Kidney epithelial cell (primary cell): ENCODE measurements at places on chromosomes 2 and 18. TPM values are rescaled to one million over a fixed set of nuclear protein-coding genes. Genes with fewer than 3 reads are reported as not detected.
A peak's percentile ranks its signal among the peaks of the same experiment; 100 is the strongest.

The CYP20A1 gene
- 24.9 and 28.2 TPM in 2 replicates for total RNA-seq

The NTSR2 gene
- not detected in 2 replicates for total RNA-seq

The IL36A gene
- not detected in 2 replicates for total RNA-seq

The CDK5R2 gene
- 0.14 and 0.21 TPM in 2 replicates for total RNA-seq

The SLC5A7 gene
- not detected in 2 replicates for total RNA-seq

The WNT6 gene
- 1.2 and 1.6 TPM in 2 replicates for total RNA-seq

The KIF3C gene
- 58.3 and 75.9 TPM in 2 replicates for total RNA-seq

DNA sequence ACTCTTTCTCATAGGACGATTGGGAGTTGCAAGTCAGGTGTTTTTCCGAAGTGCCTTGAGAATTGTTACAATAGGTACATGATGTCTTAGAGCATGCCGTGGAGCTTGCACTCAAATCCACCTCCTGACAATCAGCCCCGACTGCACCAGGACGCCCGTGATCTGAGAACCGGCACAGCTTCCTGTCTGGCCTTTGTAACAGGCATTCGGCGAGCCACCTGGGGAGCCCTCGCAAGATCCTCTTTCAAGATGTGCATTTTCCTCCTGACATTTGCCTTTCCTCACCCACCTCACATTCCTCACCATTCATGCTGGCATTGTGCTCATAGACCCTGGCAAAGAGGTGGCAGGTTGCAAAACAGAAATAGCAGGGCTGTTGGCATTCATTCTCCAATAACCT is 427.3 kb downstream of the GALR1 start:
- DNase-seq = no peak

DNA sequence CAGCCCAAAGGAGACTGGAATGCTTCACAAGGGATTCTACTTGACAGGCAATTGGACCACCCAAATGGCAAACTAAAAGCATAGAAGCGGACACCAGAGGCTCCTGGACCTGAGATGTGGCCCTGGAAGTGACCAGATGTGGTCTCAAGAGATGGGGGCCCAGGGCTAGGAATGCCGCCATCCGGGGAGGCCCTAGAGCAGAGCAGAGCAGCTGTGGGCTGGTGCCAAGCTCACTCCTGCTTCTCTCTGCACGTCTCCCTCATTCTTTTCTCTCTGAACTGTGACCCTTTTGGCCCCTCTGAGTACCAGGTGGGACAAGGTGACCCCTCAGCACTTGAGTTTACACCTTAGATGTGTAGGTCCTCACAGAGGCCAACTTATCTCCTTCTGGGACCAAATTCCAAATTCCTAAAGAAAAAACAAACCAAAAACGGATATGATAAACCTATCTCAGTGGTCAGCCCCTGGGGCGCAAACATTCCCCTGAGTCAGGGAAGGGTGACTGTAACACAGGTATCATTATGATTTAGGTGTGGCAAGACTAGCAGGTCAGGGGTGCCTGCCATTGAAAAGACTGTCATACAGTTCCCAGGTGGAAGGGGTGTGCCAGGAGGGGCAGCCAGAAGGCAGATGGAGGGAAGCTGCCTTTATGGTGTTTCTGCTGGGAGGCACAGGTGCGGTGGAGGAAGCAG is 6.5 kb upstream of the IL1R2 start:
- DNase-seq = no peak

DNA sequence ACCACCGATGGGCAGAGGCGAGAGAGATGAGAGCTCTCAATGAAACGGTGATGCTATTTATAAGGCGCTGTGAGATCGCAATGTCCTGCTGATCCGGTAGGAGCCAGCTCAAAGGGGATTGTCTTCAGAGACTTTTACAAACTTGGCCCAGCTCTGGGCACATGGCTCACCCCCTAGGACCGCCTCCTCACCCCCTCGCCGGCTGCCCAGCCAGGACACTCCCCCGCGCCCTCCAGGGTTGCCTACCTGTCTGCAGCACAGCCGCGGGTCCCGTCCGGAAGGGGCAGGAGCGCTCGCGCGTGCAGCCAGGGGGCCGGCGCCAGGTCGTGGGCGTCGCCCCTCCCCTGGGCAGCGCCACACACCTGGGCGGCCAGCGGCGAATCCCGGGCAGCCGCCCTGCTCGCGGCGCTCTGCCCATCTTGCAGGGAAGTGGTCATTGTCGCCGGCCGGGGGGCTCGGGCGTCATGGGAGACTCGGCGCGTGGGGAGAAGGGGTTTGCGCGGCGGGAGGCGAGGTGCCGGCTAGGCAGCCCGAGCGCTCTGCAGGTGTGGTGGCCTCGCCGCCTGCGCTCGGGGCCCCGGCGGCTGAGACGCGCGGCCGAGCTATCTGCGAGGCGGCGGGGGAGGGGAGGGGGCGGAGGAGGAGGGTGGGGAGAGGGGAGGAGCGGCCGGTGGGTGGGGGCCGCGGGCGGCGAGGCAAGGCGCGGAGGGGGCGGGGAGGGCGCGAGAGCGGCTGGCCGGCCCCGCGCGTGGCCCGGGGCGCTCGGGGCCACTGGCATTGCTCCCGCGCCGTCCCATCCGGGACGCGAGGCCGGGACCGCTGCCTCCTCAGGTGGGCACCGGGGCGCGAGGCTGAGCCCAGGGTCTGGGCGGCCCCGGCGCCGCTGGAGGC is at the start of gene GRB14:
GRB14 (minus strand) TSS at position 610 of the 891 bp plus-strand sequence; CDS start at position 437, 173 bp downstream.
- no peak for DNase-seq

DNA sequence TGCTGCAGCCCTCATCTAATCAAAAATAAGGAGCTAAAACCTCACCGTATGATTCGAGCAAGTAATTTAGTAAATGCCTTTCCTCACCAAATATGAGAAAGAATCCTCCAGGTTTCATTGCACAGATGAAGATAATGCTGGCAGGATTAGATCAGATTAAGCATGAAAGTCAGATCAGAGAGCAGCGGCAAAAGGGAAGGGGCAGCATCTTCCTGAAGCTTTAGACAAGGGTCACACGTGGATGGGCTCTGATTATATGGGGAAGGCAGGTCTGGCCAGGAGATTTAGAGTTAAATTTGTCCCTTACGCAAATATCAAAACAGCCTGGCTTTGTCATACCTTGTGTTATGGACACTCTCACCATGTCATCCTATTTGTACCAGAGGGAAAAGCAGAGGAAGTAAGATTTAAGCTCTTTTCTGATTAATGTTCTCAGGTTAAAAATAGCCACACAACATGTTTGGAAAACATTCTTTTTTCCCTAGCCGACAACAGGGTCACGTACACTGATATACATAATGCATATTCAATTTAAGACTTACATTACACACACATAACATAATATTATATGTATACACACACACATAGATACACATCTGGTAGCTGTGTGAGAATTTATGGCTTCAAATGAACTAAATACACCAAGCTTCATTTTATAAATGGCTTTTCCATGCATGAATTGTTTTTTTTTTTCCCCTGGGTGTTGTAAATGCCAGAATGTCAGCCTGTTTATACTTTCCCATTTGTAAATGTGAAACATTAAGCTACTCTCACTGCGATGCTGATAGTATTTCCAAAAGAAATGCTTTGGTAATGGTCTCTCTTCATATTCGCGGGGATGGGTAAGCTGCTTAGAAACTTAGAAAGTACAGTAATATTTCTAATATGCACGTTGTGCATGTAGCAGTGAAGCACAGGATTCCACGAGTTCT is 196.3 kb upstream of the SIX3 start:
- no peak for DNase-seq

DNA sequence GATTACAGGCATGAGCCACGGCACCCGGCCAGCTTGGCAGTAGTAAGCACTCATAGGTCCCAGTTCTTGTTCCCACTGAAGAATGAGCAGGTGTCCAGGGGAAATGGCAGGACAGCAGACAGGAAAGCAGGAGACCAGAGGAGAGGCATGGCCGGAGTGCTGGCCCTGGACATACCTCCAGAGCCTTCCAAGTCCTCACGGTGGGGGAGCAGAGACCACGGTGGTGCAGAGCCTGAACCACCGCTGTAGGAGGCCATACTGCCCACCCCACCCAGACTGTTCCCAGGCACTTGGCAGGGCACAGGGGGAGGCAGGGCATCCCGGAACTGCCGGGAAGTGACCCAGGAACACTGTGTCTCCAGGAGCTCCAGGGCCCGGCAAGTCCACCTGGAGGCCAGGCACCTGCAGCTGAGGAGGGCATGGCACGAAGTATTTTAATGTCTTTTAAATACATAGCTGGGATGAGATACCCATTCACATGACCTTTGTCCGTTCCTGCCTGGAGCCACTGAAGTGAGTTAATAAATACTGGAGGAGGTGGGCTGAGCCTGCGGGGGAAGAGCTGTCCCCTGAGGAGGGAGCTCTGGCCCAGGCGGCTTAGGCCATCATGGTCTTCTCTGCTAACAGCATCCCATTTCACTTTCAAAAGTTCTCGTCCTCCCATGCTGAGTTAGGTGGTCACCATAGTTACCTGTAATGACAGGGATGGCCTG is 49.7 kb upstream of the TFCP2L1 start:
- no peak for DNase-seq

GRCh38 chr2:18651842-18652774 is 62.7 kb upstream of the NT5C1B start:
- no peak for DNase-seq

DNA sequence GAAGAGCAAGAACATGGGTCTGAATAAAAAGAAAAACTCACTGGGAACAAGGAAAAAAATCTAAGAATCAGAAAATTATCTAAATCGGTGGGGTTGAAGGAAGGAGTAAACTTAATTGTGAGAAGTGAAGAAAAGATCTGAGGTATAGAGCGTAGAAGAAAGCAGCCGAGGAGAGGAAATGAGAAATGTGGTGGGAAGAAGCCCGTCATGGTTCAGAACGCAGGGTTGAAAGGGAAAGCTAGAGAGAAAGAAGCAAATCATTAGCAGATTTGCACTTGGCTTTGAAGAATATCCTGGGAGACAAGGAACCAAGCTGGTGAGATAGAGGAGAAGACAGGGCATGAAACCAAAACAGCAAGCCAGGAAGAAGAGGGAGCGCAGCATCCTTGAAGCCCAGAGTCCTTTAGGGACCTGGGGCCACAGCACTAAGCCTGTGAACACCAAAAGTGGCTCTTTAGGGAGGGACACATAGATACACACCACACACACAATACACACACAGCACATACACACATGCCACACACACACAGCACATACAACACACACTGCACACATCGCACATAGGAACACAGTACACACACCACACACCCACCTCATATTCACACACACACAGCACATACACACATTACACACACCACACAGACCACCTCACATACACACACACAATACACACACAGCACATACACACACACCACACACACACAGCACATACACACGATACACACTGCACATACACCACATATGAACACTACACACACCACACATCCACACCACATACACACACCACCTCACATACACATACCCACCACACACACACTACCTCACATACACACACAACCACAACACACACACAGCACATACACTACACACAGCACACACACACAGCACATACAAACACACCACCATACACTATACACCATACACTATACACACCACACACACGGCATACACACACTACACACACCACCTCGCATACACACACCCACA is 274.6 kb downstream of the ETAA1 start:
- no peak for DNase-seq

DNA sequence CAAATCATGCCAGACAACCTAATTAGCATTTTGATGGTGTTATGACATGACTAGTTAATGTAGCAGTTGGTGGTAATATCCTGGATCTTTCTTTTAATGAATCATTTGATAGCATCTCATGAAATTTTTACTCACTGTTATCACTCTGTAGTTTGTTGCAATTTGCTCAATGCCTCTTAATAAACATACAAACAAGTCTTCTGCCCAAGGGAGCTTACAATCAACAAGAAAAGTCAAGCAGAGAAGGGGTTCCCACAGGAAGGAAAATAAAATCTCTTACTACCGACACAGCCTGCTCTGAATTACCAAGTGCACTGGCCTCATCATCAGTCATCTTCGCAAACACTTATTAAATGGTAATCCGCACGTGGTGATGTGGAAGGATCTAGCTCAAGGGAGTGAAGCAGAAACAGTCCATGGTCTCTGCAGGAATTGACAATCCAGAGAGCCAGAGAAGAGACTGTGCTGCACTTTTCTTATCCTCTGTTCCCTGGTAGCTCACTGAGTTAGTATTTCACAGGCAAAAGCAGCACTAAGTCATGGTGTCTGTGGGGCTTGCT is 263.5 kb downstream of the EPHA4 start:
- DNase-seq = no peak

GRCh38 chr2:144947709-144948037 is 427.8 kb upstream of the ZEB2 start:
- DNase-seq = no peak

DNA sequence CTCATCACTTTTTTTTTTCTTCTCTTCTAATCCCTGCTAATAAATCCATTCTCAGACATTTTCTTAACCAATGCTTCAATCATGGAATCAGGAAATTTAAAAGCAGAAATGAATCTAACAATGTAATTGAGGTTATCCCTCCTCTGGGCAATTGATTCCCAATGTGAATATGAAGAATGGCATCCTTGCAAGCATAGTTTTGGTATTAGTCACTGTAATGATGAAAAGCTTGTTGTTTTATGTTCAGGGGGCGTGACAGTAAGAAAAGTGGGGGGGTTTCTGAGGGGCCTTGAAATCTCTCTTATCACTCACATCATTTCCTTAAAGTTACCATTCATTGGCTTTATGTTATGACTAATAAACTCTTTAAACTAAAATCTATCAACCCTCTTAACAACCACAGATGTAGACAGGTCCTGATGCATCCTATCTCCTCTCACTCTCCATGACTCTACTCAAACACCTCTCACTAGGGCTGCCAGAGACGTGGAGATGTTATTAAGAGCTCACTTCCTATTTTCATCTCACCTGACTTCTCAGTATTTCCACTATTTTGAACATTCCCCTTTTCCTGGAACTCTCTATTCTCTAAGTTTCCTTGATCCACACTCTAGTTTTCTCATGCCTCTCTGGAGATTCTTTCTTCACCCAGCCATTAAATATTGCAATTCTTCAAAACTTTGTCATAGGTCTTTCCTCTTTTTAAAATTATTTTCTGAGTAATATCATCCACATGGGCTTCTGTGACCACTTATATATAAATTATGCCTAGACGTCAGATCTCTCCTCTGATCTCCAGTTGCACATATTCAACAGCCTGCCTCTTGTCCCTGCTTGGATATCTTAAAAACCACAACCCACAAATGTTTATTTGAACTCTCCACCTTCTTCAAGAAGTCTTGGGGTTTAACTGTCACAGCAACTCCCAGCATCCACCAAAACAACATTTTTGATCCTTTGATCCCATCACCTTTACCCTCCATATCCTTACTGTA is 332.9 kb downstream of the CDH2 start:
- DNase-seq = peak; percentile 81

GRCh38 chr2:229118927-229119326 is 152.2 kb downstream of the PID1 start:
- no peak for DNase-seq
